GM23248 (cell line): ENCODE measurements at places on chromosomes 3 and 15. TPM values are rescaled to one million over a fixed set of nuclear protein-coding genes. Genes with fewer than 3 reads are reported as not detected.

TF gene
- total RNA-seq, result under 0.01 TPM in 1 of 2 replicates, not detected in the other

GPR149 gene
- total RNA-seq, result not detected in 2 replicates

FGF7 gene
- 331 and 351 TPM in 2 replicates for total RNA-seq

STXBP5L gene
- not detected in 2 replicates for total RNA-seq

CCR3 gene
- total RNA-seq, result not detected in 2 replicates

DNA sequence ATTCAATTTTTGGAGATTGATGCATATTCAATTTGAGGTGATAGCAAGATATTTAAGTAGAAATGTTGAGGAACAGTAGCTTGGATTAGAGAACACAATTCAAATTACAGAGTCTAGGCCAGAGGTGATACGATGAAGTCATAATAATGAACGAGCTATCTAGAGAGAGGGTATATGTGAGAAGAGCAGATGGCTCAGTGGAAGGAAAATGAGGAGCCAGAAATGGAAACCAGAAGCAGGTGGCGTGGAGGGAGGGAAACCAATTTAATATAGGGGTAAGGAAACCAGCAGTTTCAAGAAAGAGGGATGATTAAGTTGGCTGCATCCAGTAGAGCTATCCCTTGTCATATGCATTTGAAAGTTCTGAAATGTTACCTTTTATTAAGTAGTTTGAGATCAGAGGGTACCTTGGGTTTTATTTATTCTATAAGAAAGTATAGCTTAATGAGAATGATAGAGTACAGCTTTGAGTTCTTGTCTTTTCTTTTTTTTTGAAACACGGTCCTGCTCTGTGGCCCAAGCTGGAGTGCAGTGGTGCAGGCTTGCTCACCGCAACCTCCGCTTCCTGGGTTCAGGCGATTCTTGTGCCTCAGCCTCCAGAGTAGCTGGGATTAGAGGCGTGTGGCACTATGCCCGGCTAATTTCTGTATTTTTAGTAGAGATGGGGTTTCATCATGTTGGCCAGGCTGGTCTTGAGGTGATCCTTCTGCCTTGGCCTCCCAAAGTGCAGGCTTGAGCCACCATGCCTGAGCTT, 22.1 kb downstream of the NCK1 start:
- no peak for DNase-seq

DNA sequence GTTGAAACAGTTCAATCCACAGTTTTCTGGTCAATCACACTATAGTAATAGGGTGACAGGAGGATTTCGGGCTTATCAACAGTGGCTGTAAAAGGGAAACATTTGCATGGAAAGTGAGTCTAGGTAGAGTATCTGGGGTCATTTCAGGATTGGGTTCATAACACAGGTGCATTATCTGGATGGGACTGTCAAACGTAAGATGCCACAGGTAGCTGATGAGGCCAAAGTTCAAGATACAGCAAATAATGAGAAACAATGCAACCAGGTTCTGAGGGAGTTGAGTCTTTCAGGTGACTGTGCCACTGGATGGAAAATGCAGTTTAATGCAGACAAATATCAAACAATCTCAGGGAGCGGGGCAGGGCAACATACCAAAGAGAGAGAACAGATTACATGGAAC, 62.2 kb downstream of the WDR76 start:
- no peak for DNase-seq

DNA sequence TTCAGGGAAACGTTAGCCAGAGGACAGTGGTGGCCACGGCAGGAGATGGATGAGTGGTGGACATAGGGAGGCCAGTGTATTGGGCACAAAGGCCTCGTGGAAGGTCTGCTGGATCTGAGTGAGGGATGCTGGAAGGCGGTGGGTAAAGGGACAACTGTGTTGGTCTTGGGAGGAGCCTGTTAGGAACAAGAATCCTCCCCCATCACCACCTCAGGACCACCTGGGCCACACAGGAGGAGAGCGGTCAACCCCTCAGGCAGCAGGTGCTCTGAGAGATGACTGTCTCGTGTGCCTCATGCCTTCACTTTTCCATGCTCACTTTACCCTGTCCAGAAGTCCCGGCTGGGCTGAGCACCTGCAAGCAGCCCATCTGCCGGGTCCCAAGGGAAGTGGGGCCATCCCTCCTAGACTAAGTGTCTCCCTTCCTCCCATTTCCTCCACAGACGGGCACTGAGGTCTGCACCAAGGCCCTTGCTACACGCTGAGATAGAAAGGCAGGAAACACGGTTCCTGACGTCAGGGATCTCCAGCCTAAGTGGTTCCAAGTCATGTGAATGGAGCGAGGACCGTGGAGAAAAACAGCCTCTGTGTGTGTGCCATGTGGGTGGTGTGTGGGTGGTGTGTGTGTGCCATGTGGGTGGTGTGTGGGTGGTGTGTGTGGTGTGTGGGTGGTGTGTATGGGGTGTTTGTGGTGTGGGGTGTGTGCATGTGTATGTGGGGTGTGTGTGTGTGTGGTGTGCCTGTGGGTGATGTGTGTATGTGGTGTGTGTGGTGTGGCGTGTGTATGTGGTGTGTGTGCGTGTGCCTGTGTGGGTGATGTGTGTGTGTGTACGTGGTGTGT, 47.8 kb upstream of the CTSH start:
- DNase-seq, result no peak

DNA sequence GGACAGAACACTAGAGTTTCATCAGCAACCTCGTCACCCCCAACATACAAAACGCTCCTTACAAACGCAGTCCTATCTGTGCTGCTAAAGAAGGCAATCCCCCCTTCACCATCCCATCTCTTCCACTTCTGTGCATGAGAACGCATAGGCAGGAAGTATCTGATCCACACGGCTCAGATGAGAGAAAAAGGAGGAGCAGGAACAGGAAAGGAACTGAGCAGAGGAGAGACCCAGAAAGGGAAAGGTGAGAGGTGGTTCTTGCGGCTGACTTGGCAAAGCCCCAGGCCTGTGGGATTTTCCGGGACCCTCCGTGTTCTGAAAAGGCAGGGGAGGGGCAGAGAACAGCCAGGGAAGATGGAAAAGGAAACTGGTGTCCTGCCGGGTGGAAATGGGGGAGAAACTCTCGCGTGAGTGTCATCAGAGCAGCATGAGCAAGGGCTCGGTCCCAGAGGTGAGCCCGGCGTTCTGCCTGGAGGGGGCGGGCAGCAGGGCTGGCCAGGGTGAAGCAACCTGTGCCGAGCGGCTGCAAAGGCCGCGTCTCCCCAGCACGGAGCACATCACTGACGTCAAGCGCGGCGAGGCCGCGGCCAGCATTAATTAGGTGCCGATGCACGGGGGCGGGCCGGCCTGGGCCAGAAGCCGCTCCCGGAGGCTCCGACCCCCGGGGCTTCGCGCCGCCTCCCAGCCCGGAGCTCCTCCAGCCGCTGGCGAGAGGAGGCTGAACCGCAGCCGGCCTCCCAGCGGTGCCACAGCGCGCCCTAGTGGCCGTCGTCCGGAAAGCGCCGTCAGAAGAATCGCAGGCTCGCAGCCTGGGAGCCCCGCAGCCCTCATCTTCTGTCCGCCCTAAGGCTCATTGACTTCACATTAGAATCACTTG, 35.8 kb downstream of the CPN2 start:
- DNase-seq, result peak; percentile 88

CCRL2 gene
- total RNA-seq, result not detected in 2 replicates

DNA sequence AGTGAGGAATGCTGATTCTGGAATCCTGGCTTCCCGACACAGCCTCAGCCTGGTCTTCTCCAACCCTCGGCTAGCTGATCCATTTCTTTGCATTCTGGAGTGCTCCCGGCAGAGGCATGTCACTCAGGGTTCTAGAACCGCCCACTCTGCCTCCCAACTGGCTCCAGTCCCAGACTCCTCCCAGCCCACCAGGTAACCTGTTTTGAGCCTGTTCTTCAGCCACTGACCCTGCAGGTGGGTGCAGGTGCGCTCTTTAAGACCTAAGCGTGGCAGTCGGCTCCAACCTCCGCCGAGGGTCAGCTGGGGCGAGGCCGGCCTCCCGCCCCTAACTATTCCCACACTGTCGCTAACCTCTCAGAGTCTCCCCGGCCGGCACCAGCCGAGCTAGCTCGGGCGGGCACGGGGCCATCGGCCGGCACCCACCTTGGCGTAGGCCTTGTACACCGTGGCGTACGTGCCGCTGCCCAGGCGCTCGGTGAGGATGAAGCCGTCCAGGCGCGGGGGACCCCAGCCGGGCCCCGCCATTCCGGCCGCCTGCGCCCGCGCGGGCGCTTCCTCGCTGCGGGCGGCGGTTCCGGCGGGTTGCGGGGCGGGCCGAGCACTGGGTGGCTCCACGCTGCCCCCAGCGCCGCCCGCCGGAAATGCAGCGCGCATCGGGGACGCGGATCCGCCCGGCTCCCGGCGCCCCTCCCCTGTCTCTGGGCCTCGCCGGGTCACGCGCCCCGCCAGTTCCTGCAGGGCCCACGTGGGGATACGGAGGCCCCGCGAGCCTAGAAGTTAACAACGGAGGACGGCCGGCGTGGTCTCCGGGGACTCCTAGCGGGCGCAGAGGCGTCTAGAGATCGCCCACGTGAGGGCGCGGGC, at the start of gene ULK3:
ULK3 (minus strand) TSS at position 576 of the 864 bp plus-strand sequence; CDS start at position 525, 51 bp downstream.
- peak; percentile 95 for DNase-seq

ARGFX gene
- total RNA-seq, result not detected in 2 replicates

DNA sequence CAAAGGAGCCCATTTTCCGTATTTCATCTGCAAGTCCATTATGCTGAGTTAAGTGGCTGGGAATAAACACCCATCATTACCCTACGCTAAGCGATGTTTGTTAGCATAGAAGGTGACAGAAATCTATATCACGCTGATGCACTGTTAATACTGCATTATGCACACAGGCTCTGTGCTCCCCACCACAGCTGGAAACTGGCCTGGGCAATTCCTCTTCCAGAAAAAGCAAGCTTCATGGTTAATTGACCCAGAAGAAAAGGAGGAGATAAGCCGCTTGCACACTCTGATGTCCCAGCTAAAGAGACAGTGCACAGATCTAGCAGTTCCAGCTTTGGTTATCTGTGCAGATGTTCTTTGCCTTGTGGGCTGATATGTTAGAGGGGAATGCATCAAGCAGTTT, 232.6 kb downstream of the NTRK3 start:
- DNase-seq, result no peak

DNA sequence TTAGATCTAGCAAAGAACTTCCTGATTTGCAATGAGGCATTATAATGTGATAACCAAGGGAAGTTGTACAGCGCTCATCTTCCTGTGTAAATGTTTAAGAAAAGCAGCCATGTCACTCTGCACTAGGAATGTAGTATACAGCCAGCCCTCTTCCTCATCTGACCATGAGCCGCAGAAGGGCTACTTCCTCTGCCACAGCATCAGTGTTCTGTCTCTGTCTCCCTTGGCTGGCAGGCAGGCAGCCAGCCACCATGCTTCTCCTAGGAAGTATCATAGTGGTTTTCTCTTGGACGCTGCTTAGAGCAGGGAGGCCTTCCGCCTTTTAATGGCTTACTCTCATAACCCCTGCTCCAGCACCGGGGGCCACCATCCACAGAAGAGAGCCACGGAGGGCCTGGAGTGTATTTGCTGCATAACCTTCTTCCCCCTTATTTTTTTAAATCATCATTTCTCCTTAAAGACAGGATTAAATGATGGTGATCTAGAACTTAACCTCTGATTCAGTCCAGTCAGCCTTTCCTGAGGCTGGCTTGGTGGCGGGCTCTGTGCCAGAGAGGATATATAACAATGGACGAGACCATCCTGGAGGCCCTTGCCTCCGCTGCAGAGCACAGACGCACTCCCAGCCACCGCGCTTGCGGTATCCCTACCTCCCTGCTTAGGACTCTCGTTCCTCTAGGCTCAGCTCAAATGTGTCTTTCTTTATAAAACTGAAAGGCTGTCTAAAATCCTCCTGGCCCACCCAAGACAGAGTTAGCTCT, 57.3 kb upstream of the PLXNA1 start:
- peak; percentile 43 for DNase-seq

DNA sequence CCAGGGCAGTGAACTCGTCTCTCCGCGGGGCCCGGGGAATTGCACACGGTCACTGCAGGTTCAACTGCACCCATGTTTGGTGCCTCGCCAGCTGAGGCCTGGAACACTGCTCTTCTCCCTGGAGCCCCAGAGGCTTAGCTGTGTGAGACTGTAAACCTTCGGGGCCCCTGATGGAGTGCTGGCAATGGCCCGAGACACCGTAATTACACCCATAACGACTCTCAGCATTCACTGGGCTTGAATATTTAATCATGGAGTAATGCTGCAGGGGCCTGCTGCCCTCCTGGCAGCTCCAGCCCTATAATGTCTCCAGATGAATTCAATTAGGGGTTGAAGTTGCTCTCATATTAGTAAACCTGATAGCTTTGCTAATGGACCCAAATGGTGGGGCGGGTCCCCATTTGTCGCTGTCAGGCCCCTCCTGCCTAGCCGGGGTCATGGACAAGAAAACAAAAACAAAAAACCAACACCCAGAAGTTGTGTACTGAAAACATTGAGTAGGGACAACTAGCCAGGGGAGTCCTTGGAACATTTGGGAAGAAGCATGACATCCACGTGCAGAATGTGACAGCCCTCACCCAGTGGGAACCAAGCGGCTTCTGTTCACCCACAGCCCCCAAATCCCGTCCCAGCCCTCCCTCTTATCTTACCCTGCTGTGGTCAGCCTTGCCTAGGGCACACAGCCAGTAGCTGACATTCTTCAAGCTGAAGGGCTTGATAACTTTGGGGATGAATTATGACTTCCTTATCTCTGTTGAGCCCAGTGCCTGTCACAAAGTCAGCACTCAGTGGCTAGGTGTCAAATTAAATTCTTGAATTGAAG, 74.3 kb upstream of the SCN5A start:
- DNase-seq, result no peak

GRCh38 chr3:179376474-179376873, 29.0 kb downstream of the MFN1 start:
- DNase-seq, result no peak

CKMT1B gene
- not detected in 2 replicates for total RNA-seq

GRCh38 chr3:147313513-147313912, 92.8 kb downstream of the ZIC4 start:
- no peak for DNase-seq

DNA sequence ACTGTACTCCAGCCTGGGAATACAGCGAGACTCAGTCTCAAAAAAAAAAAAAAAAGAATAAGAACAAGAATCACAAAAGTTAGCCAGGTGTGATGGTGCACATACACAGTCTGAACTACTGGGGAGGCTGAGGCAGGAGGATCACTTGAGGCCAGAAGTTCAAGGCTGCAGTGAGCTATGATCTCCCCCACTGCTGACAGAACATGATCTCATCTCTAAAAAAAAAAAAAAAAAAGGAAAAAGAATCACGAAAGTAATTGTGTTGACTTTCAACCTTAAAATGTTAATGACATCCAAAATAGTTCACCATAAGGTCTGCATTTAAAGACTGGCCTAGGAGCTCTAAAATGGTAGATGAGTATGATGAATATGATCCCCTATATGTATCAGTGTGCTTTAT, 68.0 kb upstream of the MAP4 start:
- DNase-seq, result peak; percentile 9

- DNase-seq, result peak; percentile 95
These were observed 17.3 kb downstream of the IGF2BP2 start for GRCh38 chr3:185807445-185808068.

DNA sequence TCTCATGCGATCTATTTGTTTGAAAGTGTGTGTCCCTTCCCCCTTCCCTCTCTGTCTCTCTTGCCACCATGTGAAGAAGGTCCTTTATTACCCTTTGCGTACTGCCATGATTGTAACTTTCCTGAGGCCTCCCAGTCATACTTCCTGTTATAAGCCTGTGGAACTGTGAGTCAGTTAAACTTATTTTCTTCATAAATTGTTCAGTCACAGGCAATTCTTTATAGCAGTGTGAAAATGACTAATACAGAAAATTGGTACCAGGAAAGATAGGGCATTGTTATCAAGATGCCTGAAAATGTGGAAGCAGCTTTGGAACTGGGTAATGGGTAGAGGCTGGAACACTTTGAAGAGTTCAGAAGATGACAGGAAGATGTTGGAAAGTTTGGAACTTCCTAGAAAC, 743.7 kb upstream of the NECTIN3 start:
- peak; percentile 53 for DNase-seq

GRCh38 chr3:37096975-37097374, 77.4 kb downstream of the LRRFIP2 start:
- no peak for DNase-seq
